ENCODE measurements at places on chromosomes 4 and X.
A peak's percentile ranks its signal among the peaks of the same experiment; 100 is the strongest.

- no peak for DNase-seq
Measured at GRCh38 chrX:53440101-53440500, 5.9 kb upstream of the HSD17B10 start.

- no peak for DNase-seq
Measured at GRCh38 chr4:155774033-155774432, 15.2 kb downstream of the GUCY1B1 start.

- DNase-seq, result no peak
Measured at GRCh38 chr4:612749-613125, 12.6 kb upstream of the PDE6B start.

- DNase-seq, result no peak
Measured at GRCh38 chr4:80155316-80155982, 41.9 kb upstream of the PRDM8 start.

DNA sequence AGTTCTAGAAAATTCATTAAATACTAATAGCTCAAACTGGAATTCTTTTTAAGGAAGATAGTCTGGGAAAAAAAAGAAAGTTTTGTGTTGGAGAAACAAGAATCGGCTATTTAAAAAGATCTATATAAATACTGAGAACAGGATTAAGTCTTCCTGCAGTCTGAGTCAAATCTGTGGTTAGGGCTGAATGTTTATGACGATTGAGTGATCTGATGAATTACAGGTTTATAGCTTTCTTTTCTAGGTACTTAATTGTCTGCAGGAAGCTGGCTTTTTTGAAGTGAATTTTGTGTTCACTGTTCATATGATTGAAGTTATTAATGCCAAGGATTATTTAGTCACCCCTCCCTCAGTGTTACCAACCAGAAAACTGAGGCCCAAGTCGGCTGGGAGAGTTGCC, 42.2 kb downstream of the TLL1 start:
- no peak for DNase-seq

DNA sequence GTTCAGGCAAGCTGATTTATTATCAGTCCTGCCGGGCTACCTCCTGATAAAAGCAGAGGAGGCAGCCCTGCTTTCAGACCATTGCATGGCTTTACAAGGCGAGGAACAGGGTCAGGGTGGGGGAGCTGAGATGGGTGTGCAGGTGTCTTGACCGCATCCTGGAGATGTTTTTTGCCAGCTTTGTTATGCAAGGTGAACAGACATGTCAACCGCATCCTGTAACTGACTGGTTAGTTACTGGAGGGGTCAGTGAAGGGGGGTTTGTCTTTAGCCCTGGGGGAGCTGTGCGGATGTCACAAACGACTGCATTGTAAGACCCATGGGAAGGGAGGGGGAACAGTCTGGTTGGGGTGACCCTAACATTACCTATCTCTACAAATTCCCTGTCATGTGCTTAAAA, 10.0 kb downstream of the ADAM29 start:
- no peak for DNase-seq

DNA sequence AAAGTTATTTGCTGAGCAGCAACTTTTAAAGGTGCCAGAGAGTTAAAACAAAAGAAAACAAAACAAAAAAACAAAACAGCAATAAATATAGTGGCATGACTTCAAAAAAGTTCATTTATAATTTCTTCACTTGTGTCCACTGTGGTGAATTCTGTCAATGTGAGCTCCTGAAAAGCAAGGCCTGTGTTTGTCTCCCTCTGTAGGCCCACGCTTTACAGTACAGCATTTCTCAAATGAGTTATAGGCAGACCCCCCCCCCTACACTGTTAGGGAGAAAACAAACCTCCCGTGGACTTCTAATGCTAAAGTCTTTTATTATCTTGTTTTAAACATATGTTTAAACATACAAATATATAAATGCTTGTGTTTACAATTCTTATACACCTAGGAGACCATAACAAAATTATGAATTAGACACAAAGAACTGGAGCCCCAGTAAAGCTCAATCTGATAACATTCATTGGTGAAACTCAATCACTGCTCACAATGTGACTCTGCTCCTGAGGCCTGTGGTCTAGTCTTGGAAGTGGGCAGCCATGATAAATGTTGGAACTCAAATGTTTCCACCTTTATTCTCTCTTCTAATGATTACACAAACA, 47.0 kb upstream of the SCOC start:
- DNase-seq, result no peak

DNA sequence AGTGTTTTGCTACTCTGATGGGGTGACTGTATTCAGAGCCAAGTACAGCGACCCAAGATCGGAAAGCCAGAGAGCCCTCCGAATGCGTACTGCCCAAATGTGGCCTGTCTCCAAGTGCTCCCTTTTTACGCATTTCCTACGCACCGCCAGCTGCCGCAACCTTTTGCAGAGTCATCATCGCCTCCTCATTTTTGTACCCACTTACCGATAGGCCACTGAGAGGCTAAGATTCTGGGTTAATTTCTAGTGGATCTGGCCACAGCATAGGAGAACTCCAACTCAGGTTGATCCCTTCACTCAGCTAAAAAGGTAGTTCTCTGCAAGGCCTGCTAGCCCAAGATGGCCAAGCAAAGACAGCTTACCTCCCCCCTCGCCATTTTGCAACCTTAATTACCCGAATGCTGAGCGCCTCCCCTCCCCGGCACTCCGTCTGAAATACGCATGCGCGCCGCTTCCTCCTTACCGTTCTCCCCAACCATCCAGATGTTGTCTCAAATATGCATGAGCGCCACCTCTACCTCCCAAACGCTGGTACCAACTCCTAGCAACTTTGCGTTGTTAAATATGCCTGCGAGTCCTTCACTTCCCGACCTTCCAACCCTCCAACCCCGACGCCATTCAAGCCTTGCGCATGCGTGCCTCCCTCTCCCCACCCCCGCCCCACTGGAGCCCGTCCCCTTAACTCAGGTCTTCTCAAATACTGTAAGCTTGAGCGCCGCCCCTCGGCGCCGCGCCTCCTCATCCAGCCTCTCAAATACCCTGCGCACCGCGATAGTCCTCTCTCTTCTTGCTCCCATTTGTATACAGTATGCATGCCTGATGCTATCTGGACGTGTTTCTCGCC, 11.8 kb upstream of the ZCCHC13 start:
- DNase-seq, result peak; percentile 85

- DNase-seq, result no peak
Measured at GRCh38 chr4:87025614-87026041, 90.8 kb downstream of the AFF1 start.

- DNase-seq, result no peak
Measured at GRCh38 chr4:5137927-5138326, 86.6 kb downstream of the STK32B start.

GRCh38 chr4:184382189-184382846, 92.0 kb downstream of the IRF2 start:
- DNase-seq, result no peak

DNA sequence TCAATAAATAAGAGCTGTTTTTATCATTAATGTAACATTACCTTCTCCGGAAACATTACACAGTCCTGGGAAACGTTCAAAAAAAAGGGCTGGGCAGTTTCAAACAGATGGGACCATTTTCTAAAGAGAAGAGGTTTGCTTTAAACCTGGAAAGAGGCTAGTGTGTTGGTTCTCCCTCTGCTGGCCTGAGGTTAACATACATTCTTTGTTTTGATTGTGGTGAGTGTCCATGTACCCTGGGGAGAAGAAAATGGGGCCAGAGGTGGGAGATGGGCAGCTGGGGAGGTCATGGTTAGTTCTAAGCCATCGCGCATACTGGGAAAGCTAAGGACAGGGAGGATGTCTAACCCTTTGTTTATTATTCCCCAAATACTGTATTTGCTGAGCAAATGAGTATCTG, 194.7 kb downstream of the CPEB2 start:
- no peak for DNase-seq

DNA sequence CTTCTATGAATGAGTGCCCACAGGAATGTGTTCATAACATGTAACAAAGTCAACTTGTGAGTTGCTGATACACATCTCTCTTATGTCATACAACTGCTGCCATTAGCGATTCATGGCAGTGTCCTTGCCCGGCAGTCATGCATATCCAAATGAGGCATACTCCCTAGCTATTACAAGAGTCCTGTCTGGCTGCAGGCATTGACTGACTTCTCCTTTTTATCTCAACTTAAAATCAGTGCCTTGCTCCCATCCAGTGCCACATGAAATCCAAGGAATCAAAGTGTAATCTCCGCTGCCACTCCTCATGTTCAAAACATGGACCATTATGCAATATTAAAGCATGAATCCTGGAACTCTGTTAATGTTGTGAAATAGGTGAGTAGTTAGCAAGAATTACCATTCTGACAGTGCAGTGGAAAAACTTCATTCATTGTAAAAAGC, 348.9 kb upstream of the FTHL17 start:
- no peak for DNase-seq

DNA sequence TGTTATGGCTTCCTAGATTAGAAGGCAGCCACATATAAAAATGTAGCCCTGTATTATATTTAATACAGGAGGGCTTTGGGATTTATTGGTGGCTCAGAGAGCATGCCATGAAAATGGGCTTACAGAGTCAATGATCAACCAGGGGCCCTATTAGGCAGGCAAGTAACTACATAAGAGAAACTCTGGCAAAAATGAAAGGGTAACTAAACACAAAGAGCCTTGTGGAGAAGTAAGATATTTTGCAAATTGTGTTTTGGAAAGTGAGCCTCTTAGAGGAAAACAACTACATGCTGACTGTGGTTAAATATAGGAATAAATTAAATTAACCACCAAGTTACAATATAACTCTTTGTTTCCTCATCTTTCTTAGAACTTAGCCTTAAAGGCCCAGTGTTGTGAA, 5.5 kb downstream of the SAT1 start:
- no peak for DNase-seq

Measured in CD4-positive, alpha-beta T cell treated with Interleukin-12 subunit alpha and Interleukin-12 subunit beta, for 1 hour (primary cell).